Activated B cell treated with CpG ODN at 0.5 μM for 24 hours (primary cell): ENCODE measurements at places on chromosomes 3 and 15.

GRCh38 chr3:132785292-132785691 lies 63.1 kb upstream of the NPHP3 start:
- no peak overlapping the region for H3K4me3 ChIP-seq
- H3K27me3 ChIP-seq: peaks cover 4% of the 10 kb centered on the region
- H3K4me1 ChIP-seq: no peaks in the 10 kb centered on the region
- H3K36me3 ChIP-seq: no peaks in the 10 kb centered on the region
- no peak for DNase-seq
- H3K27ac ChIP-seq: no peak overlapping the region

DNA sequence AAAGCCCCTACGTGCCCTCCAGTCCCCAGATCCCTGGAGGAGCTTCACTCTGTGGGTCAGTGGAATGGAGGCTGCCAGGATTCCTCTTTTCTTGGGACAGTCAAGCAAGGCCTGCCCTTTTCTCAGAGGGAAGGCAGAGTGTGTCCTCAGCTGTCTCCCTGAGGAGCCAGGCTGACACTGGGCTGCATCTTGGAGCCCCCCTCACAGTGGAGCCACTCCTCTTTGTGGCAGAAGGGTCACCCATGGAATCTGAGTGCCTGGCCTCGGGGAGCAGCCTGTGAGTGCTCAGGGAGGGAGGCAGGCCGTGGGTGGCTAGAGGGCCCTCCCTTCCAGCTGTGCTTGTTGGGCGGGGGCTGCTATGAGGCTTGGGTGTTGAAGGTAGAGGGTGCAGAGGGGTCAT lies 41.2 kb downstream of the BOC start:
- DNase-seq: no peak
- H3K27me3 ChIP-seq: peaks cover 3% of the 10 kb centered on the region
- H3K36me3 ChIP-seq: no peaks in the 10 kb centered on the region
- H3K4me3 ChIP-seq: no peak overlapping the region
- H3K27ac ChIP-seq: no peak overlapping the region

DNA sequence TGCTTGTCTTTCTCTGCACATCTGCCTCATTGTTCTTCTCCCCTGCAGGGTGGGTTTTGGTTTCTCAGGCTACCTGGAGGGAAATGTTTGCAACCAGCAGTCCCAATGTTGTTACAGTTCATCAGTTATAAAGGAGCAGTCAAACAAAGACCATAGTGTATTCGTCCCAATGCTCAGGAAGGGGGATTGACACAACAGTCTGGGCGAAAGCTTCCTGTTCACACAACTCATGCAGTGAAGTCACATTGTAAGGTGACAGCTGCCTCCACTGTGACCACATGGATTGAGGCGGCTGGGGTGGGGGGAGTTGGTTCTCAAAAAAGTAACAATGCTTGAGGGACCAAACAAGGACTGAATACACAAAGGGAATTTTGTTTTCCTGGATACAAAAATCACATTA lies 28.8 kb upstream of the TF start:
- H3K36me3 ChIP-seq: no peaks in the 10 kb centered on the region
- H3K4me1 ChIP-seq: peaks cover 1% of the 10 kb centered on the region
- no peak for DNase-seq

DNA sequence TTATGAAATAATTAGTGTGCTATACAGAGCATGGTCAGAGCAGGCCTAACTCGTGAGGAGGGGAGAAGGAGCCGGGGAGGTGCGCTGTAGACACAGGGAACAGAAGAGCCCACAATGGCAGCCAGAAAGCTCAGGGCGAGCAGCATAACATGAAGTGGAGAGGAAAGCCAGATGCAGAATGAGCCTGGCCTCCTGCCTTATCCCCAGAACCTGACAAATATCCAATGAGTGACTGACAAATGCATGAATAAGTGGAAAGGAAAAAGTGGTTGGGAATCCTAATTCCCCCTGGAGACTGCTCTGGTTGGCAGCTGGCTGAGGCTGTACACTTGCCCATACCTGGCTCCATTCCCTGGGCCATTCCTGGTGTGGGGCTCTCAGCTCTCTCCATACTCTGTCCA lies 9.2 kb upstream of the MST1R start:
- no peak overlapping the region for H3K27ac ChIP-seq
- no peaks in the 10 kb centered on the region for H3K27me3 ChIP-seq
- no peaks in the 10 kb centered on the region for H3K4me1 ChIP-seq

DNA sequence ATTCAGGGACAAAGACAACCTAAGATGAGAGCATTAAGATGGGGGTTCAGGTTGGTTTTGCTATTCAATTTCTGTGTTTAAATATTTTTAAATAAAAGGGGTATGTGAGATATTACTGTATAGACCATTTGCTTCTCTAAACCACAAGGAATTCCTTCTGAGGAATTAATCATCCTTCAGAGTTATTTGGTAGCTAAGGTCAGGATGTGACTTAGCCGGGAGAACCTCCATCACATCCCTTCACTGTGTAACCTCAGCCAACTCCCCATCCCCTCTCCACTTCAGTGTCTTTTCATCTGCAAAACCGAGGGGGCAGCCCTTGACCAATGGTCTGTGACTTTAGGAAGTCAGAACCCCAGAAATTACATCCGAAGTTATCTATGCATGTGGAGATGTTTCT lies 48.7 kb upstream of the SKOR1 start:
- peaks cover 2% of the 10 kb centered on the region for H3K36me3 ChIP-seq
- peaks cover 15% of the 10 kb centered on the region for H3K4me1 ChIP-seq
- no peak overlapping the region for H3K27ac ChIP-seq
- no peaks in the 10 kb centered on the region for H3K27me3 ChIP-seq
- no peak for DNase-seq

GRCh38 chr3:169822540-169822939 lies 9.8 kb upstream of the LRRC34 start:
- H3K27me3 ChIP-seq: no peaks in the 10 kb centered on the region
- H3K4me3 ChIP-seq: no peak overlapping the region
- no peak for DNase-seq
- no peak overlapping the region for H3K27ac ChIP-seq
- H3K4me1 ChIP-seq: peaks cover 7% of the 10 kb centered on the region
- no peaks in the 10 kb centered on the region for H3K36me3 ChIP-seq

- DNase-seq: no peak
- H3K27me3 ChIP-seq: no peaks in the 10 kb centered on the region
- no peak overlapping the region for H3K4me3 ChIP-seq
- no peaks in the 10 kb centered on the region for H3K4me1 ChIP-seq
- H3K36me3 ChIP-seq: no peaks in the 10 kb centered on the region
These were observed 317.6 kb downstream of the CHL1 start for GRCh38 chr3:514192-514591.
